ENCODE measurements at places on chromosomes 1 and 21. TPM values are rescaled to one million over a fixed set of nuclear protein-coding genes. Genes with fewer than 3 reads are reported as not detected.

TMCC2 gene
- total RNA-seq = 1.2 TPM

ST6GALNAC5 gene
- not detected for total RNA-seq

SHISAL2A gene
- total RNA-seq = 64.8 TPM

B3GALT5 gene
- not detected for total RNA-seq

AMPD1 gene
- total RNA-seq = not detected

VANGL2 gene
- not detected for total RNA-seq

GREM2 gene
- total RNA-seq = 1.6 TPM

DYRK3 gene
- total RNA-seq = 1.2 TPM

All from CD4-positive, alpha-beta memory T cell (primary cell).